Stimulated activated CD8-positive, alpha-beta memory T cell treated with anti-CD3 and anti-CD28 coated beads, Interleukin-7, amount 100 ng/mL, for 24 hours (primary cell): ENCODE measurements at places on chromosomes 1 and 21.

DNA sequence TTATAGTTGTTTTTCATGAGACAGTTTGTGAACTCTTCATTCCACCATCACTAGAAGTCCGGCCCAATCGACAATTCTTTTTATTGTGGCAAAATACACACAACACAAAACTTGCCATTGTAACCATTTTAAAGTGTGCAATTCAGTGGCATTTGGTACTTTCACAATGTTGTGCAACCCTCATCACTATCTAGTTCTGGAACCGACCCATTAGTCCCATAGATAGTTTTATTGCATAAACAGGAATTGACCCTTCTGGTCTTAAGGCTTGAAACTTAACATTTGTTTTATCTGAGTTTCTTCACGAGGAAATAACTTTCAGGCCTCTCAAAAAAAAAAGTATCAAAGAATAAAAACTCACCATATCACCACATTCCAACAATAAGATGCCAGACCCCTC lies 8.8 kb upstream of the PPIE start:
- DNase-seq, result no peak

DNA sequence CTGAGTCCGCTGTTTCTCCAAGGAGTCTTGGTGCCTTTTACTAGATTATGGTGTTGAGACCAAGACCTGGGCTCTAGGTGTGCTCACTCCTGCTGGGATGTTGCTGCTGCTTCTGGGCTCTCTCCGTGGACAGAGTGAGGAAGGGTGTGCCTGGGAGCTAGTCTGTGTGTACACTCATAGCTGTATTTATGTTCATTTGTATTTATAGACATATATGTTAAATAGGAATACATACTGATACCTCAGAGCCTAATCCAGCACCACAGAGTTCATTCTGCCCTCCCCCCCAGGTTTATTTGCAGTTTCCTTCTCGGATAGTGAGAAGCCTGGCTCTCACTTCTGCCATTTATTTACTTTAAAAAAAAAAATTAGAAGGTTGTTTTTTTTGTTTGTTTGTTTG lies 12.6 kb downstream of the PCNT start:
- no peak for DNase-seq

DNA sequence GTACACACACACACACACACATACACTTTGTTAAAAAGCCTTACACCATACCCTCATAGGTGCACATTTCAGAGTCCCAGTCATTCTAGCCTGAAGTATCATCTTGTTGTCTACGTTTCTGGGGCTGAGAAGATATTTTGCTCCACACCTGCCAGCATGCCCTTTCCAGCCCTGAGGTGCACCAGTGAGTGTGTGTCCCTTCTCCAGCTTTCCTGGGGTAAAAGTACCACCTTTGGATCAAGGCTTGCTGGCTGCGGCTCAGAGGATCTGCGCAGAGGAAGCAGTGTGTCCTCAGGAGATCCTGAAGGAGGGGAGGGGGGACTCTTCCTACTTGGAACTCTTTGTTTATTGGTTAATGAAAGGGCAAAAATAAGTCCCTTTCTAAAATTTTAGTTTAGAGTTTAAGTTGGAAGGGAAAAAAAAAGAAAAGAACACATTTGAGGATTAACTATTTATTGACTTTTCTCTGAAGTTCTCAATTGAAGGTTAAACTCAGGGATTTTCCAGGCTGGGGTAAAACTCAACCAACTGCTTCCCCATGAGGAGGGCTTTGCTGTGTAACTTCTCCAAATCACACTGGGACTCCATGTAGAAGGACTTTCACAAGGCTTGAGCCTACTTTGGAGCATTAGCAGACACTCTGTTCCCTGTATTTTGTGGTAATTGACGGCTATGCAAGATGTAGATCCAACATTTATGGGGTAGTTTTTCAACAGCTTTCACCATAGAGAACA lies 200.3 kb upstream of the SGIP1 start:
- DNase-seq, result no peak

- DNase-seq, result no peak
Observed at GRCh38 chr21:30733026-30733425, 14.0 kb downstream of the KRTAP21-2 start.

- DNase-seq, result no peak
Observed at GRCh38 chr1:67217417-67217816, 51.2 kb downstream of the IL23R start.

- no peak for DNase-seq
Observed at GRCh38 chr21:24824209-24824608, 783.1 kb downstream of the MRPL39 start.

DNA sequence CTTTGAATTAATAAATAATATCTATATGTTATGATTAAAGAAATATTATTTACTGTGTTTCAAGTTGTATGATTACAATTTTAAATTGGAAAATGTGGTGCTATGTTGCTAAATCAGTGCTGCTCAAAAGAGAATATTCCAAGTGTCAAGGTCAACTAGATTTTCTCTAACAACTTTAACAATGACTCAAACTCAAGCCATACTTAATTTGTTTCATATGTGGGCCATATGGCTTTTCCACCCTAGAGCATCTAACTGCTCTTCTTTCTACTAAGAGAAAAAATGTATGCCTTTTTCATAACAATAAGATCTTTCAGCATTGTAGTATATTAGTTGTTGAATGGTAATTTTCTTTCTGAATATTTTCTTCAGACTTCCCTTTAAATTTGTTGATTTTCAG lies 8.3 kb upstream of the SYT14 start:
- no peak for DNase-seq

DNA sequence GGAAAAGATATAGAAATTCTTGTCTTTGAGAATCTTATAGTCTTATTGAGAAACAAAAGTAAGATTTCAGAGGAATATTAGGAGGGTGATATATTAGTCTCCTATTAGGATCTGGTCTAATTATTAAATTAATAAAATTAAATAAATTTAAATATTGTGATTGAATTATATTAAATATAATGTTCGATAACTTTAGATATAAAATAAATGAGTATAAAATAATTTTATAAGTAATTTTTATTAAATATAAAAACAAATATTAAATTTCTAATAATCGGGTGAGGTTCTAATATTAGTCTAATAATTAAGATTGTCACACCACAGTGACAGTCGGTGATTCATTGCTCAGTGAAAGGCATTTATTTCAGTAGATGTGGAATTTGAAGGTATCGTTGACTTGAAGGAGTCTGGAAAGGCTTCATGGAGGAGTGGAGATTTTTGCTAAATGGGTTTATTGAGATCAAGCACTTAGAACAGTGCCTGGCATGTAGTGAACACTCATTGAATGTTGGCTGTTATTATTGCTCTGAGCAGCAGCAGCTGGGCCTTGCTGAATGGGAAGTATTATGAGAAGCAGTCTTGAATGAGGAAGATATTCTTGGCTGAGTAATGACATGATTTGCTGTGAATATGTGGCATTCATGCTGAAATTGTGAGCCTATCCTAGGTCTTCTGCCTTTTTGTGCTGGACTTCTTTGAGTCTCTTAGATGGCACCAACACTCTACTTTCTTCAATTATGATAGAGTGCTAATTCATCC lies 74.6 kb downstream of the USP25 start:
- no peak for DNase-seq

DNA sequence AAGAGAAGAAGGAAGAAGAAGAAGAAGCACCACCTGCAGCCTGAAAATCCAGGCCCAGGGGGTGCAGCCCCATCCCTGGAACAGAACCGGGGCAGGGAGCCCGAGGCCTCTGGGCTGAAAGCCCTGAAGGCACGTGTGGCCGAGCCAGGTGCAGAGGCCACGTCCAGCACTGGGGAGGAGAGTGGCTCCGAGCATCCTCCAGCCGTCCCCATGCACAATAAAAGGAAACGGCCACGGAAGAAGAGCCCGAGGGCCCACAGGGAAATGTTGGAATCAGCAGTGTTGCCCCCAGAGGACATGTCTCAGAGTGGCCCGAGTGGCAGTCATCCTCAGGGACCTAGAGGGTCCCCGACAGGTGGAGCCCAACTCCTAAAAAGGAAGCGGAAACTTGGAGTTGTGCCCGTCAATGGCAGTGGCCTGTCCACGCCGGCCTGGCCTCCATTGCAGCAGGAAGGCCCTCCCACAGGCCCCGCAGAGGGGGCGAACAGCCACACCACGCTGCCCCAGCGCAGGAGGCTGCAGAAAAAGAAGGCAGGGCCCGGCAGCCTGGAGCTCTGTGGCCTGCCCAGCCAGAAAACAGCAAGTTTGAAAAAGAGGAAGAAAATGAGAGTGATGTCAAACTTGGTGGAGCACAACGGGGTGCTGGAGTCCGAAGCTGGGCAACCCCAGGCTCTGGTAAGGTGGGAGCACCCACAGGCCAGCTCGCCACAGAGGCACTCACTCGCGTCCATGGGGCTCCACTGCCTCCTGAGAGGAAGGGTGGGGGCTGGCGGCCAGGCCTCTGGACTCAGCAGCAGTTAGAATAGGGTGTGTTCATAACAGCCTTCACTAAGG lies 28.4 kb downstream of the RRP1B start:
- DNase-seq, result no peak

DNA sequence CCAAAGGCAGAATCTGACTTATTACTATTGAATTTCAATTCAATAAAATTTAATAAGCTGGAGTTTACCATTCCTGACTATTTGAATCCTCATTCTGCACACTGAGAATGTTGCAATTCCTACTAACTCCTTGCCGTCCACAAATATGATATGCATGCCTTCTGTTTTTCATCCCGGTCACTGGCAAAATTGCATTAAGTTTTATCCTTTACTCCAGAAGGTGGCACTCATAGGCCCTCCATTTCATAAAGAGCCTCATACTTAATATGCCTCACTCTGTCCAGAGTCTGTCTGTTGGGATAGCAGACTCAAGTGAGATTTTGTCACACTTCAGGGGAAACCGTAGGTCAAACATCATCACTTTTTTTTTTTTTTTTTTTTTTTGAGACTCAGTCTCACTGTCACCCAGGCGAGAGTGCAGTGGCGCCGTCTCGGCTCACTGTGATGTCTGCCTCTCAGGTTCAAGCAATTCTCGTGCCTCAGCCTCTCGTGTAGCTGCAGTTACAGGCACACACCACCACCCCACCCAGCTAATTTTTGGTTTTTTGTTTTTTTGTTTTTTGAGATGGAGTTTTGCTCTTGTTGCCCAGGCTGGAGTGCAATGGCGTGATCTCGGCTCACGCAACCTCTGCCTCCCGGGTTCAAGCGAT lies 27.3 kb downstream of the F11R start:
- DNase-seq, result no peak

DNA sequence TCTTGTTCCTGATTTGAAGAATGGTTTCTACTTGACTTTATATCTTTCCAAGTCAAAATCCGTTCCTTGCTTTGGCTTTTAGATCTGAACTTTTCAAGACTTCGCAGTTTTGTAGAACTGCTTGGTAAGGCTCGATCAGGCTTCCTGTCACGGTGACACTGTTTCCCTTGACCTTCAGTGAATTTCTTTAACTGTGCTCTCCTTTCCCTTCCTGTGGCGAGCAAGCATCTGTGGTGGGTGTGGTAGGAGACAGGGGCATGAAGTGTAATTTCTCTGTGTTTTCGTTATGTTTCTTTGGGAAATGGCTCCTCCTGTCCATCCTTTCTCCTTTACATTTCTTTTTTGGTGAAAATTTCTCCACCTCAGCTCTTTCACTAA lies 10.4 kb downstream of the STYXL2 start:
- no peak for DNase-seq

DNA sequence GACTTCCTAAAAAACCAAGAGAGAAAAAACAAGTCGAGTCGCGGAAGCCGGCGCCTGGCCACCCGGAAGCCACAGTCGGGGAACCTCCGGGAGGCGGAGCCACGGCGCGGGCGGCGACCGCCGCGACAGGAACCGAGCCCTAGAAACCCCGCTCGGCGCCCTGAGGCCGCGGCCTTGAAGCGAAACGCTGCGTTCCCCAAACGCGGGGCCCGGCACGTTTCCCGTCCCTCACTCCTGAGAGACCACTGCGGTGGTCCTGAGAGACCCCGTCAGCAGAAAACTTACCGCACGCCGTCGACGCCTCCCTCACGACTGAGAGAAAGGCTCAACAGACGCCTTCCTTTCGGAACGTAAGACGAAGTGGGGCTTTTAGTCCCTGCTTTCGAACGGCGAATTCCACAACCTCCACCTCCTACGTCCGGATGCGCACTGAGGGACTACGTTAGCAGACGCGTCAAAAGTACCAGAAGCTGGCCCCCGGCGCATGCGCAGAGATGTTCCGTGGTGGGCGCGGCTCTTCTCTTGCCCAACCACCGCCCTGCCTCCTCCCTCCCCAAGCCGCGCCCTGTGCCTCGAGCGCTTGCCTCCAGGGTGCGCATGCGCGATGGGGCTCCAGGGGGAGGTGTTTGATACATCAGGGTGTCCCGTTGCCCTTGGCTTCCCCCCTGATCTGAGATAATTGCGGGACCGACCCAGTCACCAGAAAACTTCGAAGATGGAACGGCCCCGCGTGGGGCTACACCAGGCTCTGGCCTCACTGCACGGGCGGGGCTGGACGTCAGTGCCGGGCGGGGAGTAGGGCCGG lies at the start of gene RSRP1:
Gene RSRP1, minus strand, starts transcription at position 431 of the 805 bp plus-strand sequence. CDS start 491 bp downstream, outside the sequence.
- DNase-seq, result peak; percentile 99

GRCh38 chr21:35989138-35989735 lies 71.1 kb downstream of the SETD4 start:
- no peak for DNase-seq

- DNase-seq, result no peak
Observed at GRCh38 chr1:53249706-53250105, 11.4 kb upstream of the MAGOH start.

GRCh38 chr1:161936786-161937185 lies 86.9 kb downstream of the OLFML2B start:
- no peak for DNase-seq

DNA sequence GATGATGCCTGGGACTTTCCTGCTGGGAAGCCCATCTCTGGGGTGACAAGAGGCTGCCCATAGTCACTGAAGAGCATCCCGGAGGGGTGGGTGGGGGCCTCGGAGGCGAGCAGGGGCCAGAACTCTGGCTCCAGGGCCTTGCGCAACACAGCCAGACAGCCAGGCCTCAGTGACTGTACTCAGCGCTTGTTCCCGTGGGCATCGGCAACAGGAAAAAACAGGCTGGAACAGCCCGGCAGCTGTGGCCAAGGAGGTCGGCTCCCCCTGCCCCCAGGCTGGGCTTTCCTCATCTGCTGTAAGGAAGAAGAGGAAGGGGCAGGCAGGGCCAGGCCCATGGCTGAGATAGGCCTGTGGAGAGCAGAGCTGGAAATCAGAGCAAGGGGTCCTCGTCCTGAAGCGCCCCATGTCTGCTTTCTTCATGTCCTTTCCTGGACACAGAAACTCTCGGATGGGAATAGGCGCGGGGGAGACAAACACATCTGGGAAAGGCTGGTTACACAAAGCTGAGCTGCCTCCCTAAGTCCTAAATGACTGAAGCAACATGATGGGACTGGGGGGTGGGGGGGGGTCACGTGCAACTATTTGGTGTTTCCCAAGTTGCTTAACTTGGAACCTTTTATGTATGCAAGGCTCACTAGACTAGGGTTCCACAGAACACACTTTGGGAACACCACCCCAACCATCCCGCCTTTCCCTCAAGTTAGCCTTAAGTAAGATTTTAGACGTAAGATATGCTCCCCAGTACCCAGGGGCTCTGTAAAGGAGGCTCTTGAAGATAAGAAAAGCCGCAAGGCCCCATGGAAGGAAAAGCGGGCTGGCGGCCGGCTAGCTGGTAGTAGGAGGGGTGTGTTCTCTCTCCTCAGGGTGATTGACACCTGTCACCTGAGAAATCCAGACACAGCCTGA lies 30.7 kb downstream of the HSPG2 start:
- DNase-seq, result no peak
